ENCODE measurements at places on chromosomes 1 and 21. TPM values are rescaled to one million over a fixed set of nuclear protein-coding genes. Genes with fewer than 3 reads are reported as not detected.

The DRAXIN gene
- total RNA-seq = 0.08 TPM

The RPL22 gene
- 281 TPM for total RNA-seq

The NCAM2 gene
- 4.4 TPM for total RNA-seq

The SHISA4 gene
- 18.9 TPM for total RNA-seq

The CHIA gene
- total RNA-seq = not detected

The TCHH gene
- 0.54 TPM for total RNA-seq

The RORC gene
- 1.8 TPM for total RNA-seq

The CRNN gene
- total RNA-seq = 3.5 TPM

The IQCC gene
- 1.9 TPM for total RNA-seq

All from gastroesophageal sphincter (tissue), 4 donors.